GM19239 (cell line): ENCODE measurements at places on chromosomes 6 and 20.

DNA sequence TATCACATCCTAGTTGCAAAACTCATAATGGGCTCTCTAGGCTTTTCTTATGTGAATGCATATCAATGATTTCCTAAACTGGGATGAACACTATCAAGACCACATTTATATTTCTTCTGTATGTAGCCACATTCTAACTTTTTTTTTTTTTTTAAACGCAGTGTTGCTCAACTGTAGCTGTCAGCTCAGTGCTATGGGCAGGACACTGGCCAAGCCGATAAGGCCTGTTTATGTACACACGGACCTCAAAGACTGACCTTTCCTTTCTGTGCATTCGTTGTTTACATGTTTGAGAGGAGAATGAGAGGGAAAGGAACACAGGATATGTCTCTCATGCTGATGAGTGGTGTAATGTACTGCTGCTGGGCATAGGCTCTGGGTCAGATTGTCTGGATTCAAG, 75.1 kb upstream of the B3GAT2 start:
- DNase-seq, result no peak

- DNase-seq, result no peak
Measured at GRCh38 chr6:5860849-5861248, 145.9 kb downstream of the NRN1 start.

GRCh38 chr6:127586372-127586771, 9.4 kb downstream of the C6orf58 start:
- DNase-seq, result no peak

GRCh38 chr6:35026434-35027222, 114.5 kb downstream of the TCP11 start:
- no peak for DNase-seq

DNA sequence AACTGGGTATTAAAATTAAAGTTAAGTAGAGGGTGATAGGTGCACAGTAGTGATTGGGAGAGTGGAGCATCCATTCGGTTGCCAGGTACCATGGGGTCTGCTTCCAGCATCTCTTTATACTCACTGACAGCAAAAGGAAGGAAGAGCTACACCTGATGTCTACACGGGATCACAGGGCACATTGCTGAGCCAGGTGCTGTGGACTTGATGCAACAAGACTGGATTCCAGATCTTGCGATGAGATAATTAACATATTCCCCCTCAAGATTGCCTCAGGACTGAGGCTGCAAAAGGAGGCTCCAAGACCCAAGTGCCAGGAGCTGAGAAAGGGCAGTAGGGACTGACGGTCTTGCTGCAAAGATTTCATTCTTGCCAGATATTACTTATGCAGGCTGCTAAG, 72.6 kb downstream of the PXDC1 start:
- no peak for DNase-seq

DNA sequence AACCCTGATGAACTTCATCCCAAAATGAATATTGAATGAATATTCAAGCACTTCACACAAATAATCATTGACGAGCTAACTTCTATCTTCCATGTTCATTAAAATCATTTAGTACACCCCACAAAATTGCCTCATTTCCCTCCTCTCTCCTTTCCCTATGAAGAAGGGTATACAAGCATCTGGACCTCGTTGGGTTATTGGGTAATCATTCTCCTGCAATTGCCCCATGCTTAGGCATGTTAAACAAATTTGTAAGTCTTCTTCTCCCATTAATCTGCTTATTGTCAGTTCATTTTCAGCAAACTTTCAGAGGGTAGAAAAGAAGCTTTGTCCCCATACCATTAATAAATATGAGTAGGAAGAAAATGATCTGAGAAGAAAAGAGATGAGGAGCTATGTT, 27.6 kb downstream of the PRKN start:
- no peak for DNase-seq

DNA sequence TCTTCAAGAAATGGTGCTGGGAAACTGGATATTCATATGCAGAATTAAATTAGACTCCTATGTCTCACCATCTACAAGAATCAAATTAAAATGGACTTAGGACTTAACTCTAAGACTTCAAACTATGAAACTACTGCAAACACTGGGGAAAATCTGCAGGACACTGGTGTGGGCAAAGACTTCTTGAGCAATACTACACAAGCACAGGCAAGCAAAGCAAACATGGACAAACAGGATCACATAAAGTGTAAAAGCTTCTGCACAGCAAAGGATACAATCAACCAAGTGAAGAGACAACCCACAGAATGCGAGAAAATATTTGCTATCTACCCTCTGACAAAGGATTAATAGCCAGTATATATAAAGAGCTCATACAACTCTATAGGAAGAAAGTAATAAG, 1161.1 kb upstream of the CITED2 start:
- no peak for DNase-seq

GRCh38 chr20:36109251-36109947, 45.1 kb upstream of the EPB41L1 start:
- no peak for DNase-seq

- no peak for DNase-seq
Measured at GRCh38 chr6:166511316-166511715, 75.2 kb downstream of the RAMACL start.

DNA sequence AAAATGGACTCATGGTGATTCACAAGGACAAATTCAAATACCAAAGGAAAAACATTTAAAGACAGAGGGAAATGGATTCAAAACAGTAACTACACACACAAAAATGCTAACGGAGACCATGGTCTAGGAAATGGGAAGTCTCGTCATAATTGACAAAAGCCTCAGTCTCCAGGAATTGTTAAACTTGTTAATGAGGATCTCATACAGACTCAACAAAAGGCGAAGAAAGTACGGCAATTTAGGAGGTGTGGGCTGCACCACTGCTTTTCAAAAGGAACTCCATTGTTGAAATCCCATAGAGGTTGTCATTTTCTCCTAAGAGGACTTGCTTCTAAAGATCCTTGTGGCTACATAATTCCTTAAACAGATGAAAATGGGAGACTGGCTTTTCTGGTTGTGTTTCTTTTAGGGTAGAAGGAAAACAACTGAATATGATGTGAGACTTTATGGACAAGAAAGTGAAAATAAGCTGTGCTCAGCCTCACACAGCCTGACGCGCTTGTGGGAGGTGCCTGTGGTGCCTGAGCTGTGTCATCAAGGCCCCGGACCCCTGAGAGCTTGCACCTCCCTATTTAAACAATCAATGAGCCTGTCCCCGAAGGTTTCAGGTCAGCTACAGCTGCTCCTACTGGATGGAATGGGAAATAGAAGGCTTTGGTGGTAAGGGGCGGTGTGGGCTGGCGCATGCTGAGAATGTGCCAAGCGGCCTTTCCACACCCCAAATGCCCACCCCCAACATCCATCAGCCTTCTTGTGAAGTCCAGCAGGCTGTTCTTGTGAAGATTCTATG, 2.5 kb upstream of the CLDN20 start:
- no peak for DNase-seq

GRCh38 chr20:63112491-63113219, 103.3 kb downstream of the YTHDF1 start:
- DNase-seq, result no peak

- DNase-seq, result no peak
Measured at GRCh38 chr6:168167431-168168315, 88.7 kb upstream of the FRMD1 start.

GRCh38 chr20:33119725-33120720, 40.6 kb downstream of the BPIFB4 start:
- no peak for DNase-seq

- DNase-seq, result no peak
Measured at GRCh38 chr6:159090530-159091480, 46.0 kb upstream of the TAGAP start.

DNA sequence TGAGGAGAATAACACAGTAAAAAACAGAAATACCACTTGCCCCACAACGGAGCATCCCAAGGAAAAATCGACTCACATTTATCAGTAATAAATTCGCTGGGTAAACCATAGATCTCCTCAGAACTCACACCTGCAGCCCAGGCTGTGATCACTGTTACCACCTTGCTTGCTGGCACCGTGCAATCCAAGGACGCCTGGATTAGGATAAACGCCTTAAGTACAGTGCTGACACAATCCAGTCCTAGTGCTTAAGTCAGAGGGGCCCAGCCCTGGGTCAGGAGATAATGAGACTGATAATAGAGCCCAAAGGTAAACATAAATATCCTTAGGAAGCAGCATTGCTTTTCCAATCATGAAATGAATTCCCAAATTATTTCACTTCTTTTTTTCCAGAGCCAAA, 62.5 kb downstream of the EPB41L2 start:
- no peak for DNase-seq

DNA sequence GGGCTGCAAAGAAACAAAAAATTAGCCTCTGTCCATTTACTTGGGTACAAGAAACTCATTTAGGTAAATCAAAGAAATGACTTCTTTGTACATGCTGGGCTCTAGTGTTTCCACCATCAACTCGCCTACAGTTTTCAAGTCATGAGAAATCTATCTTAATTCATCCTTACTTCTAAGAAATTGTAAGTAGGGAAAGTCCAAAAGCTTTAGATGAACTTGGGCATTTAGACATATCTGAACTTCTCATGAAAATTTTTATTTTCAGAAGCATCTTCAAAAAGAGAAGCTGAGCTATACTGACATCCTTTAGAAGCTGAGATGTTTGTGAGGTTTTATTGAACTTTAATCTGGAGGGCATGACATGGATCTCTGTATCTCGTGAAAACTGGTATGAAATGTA, 117.3 kb downstream of the MYB start:
- no peak for DNase-seq
